ENCODE measurements at places on chromosomes 12 and 14. TPM values are rescaled to one million over a fixed set of nuclear protein-coding genes. Genes with fewer than 3 reads are reported as not detected.

Gene ARF6
- total RNA-seq: 19.8 TPM

Gene ART4
- total RNA-seq: 1.1 TPM

Gene SEL1L
- total RNA-seq: 65.7 TPM

Gene NOVA1
- total RNA-seq: 2.1 TPM

GRCh38 chr14:75769047-75769685 is 108.1 kb downstream of the TTLL5 start:
- H3K36me3 ChIP-seq: peaks cover 52% of the 10 kb centered on the region
- H3K4me3 ChIP-seq: no peak overlapping the region
- DNase-seq: no peak
- no peaks in the 10 kb centered on the region for H3K4me1 ChIP-seq
- H3K27me3 ChIP-seq: no peaks in the 10 kb centered on the region

GRCh38 chr12:104624529-104624928 is 167.8 kb downstream of the CHST11 start:
- no peaks in the 10 kb centered on the region for H3K27me3 ChIP-seq
- H3K36me3 ChIP-seq: no peaks in the 10 kb centered on the region
- DNase-seq: no peak
- H3K4me3 ChIP-seq: no peak overlapping the region

GRCh38 chr14:101233021-101233366 is 328.3 kb upstream of the DIO3 start:
- no peak overlapping the region for H3K4me3 ChIP-seq
- no peaks in the 10 kb centered on the region for H3K4me1 ChIP-seq
- no peak for DNase-seq
- H3K27ac ChIP-seq: no peak overlapping the region
- peaks cover 30% of the 10 kb centered on the region for H3K27me3 ChIP-seq

- DNase-seq: no peak
- peaks cover 13% of the 10 kb centered on the region for H3K4me1 ChIP-seq
- H3K27ac ChIP-seq: no peak overlapping the region
- H3K36me3 ChIP-seq: no peaks in the 10 kb centered on the region
- no peaks in the 10 kb centered on the region for H3K27me3 ChIP-seq
Measured at GRCh38 chr12:116096874-116097273, 180.6 kb downstream of the MED13L start.

All from heart right ventricle (tissue), 16 donors.